ENCODE measurements at places on chromosomes 3 and 15. TPM values are rescaled to one million over a fixed set of nuclear protein-coding genes. Genes with fewer than 3 reads are reported as not detected.

The MAP1A gene
- 7.1 TPM for total RNA-seq

The NXPE3 gene
- total RNA-seq = 37.4 TPM

The TASOR gene
- 22.4 TPM for total RNA-seq

The BMF gene
- 1.5 TPM for total RNA-seq

The RAB27A gene
- 2.3 TPM for total RNA-seq

The ADGRG7 gene
- 0.22 TPM for total RNA-seq

The TRPC1 gene
- 1.0 TPM for total RNA-seq

The PIGBOS1 gene
- 5.2 TPM for total RNA-seq

The MRPL3 gene
- 53.0 TPM for total RNA-seq

The ERICH6 gene
- total RNA-seq = not detected

The RBM5 gene
- total RNA-seq = 61.4 TPM

The MESP2 gene
- 0.38 TPM for total RNA-seq

The PAQR9 gene
- 2.2 TPM for total RNA-seq

The LARP6 gene
- 7.4 TPM for total RNA-seq

The SLC6A1 gene
- 1.9 TPM for total RNA-seq

The MGLL gene
- 63.0 TPM for total RNA-seq

The SLC28A1 gene
- total RNA-seq = 0.39 TPM

The ARMC8 gene
- total RNA-seq = 92.1 TPM

The GATA2 gene
- 6.4 TPM for total RNA-seq

The C15orf40 gene
- 6.3 TPM for total RNA-seq

The HRG gene
- total RNA-seq = not detected

The ESYT3 gene
- 2.6 TPM for total RNA-seq

The DALRD3 gene
- 9.0 TPM for total RNA-seq

The TUSC7 gene
- total RNA-seq = not detected

The MYL3 gene
- 395 TPM for total RNA-seq

The CD80 gene
- total RNA-seq = not detected

The CYP1A2 gene
- total RNA-seq = not detected

The DNAJA4 gene
- 263 TPM for total RNA-seq

Measured in psoas muscle (tissue), 8 donors.